Mononuclear cell (primary cell): ENCODE measurements at places on chromosomes 16 and 17. TPM values are rescaled to one million over a fixed set of nuclear protein-coding genes. Genes with fewer than 3 reads are reported as not detected.

ZNF771 gene
- 1.0 TPM for total RNA-seq

NLRC5 gene
- total RNA-seq: 246 TPM

ACSF2 gene
- total RNA-seq: 5.6 TPM

C17orf50 gene
- not detected for total RNA-seq

JPT2 gene
- total RNA-seq: 2.5 TPM

NXPH3 gene
- total RNA-seq: not detected

JPH3 gene
- total RNA-seq: not detected

TEDC2 gene
- total RNA-seq: not detected

MYH1 gene
- total RNA-seq: not detected

IRX3 gene
- 1.2 TPM for total RNA-seq

VAT1 gene
- 20.0 TPM for total RNA-seq

SERPINF2 gene
- total RNA-seq: 0.52 TPM

FBXW10 gene
- total RNA-seq: not detected

NPIPA5 gene
- total RNA-seq: 2.0 TPM

HLF gene
- 1.7 TPM for total RNA-seq

CES1 gene
- 27.1 TPM for total RNA-seq

NTN3 gene
- not detected for total RNA-seq

LUC7L gene
- total RNA-seq: 101 TPM

RRAD gene
- 1.3 TPM for total RNA-seq

KRTAP1-1 gene
- not detected for total RNA-seq

CD300A gene
- total RNA-seq: 20.8 TPM

NPB gene
- 0.10 TPM for total RNA-seq

GLIS2 gene
- total RNA-seq: under 0.01 TPM

TOX3 gene
- total RNA-seq: not detected

ACAP1 gene
- total RNA-seq: 107 TPM

EVI2A gene
- total RNA-seq: 156 TPM

GRB7 gene
- not detected for total RNA-seq

KRT222 gene
- total RNA-seq: not detected

NPIPB8 gene
- total RNA-seq: 0.10 TPM

PRCD gene
- total RNA-seq: 0.73 TPM

CRYBA1 gene
- total RNA-seq: not detected
